T-helper 2 cell (primary cell): ENCODE measurements at places on chromosomes 16 and 17.

DNA sequence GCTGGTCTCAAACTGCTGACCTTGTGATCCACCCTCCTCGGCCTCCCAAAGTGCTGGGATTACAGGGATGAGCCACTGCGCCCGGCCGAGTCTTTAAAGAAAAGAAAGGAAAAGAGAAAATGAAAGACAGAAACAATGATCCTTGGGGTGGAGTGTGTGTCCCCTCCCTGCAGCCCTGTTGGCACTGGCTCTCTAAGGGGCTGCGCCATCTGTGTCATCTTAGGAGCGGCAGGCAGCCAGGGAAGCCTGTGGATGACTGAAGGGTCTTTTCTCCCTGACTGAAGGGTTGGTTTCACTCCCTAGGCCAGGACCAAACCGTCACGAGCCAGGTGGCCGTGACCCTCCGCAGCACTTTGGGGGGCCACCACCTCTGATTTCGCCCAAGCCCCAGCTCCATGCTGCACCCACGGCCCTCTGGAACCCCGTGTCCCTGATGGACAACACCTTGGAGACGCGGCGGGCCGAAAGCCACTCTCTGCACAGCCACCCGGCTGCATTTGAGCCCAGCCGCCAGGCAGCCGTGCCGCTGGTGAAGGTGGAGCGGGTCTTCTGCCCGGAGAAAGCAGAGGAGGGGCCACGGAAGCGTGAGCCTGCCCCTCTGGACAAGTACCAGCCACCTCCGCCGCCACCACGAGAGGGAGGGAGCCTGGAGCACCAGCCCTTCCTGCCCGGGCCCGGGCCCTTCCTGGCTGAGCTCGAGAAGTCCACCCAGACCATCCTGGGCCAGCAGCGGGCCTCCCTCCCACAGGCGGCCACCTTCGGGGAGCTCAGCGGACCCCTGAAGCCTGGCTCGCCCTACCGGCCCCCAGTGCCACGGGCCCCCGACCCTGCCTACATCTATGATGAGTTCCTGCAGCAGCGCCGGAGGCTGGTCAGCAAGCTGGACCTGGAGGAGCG lies 27.7 kb downstream of the GINS2 start:
- no peak for DNase-seq

- peak; percentile 82 for DNase-seq
These were observed 790 bp downstream of the TRADD start for GRCh38 chr16:67158637-67159600.

DNA sequence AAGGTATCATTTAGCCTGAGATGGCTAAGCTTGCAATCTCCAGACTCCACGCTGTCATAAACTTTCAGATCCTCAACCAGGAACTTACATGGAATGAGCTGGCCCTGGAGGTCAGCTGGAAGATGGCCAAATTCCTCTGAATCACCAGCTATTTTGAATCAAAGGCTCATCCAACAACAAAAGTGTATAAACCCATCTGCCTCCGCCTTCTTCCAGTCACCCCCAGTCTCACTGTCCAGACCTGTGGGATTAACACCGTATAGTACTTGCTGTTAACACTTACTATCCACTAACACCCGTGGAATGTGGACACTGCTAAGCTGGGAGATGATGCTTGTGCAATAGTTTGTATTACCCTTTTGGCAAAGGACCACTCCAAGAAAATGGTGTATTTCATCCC lies 1.9 kb upstream of the LCMT1 start:
- no peak for DNase-seq

DNA sequence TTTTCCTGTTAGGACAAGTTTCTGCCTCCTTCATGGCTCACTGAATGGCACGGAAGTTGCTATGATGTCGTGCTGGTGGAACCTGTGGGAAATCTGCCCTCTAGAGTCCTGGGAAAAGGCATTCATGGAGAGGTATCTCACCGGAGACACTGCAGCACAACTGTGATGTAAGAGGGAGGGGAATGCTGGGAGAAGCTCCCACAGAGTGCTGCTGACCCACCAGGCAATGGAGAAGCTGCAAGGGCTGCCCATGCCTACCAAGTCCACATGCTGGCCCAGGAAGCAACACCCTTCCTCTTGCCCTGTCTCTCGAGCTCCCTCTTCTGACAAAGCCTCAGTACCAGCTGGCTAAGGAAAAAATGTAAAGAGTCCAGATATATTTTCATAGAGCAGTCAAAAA lies 45.2 kb upstream of the SLC5A11 start:
- no peak for DNase-seq

DNA sequence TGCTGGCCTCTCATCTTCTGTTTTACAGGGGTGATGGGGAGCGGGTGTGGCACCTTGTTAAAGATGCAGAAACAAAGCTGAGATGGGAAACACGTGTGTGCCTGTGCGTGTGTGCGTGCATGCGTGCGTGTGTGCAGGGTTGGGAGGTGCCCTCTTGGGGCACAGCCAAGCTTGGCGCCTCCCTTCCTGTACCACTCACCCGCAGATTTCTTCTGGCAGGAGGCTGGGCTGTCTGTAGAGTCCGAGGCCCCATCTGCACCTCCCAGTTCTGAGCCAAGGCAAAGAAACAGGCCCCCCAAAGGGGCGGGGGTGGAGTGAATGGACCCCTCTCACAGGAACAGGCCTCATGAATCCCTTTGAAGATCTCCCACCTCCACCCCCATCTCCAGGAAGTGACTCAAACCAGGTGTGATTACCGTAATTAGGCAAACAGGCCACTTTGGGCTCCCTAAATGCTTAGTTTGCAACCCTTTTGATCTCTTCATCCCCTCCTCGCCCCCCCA lies 20.9 kb downstream of the TNS4 start:
- DNase-seq: peak; percentile 66

GRCh38 chr17:15503731-15504130 lies 36.3 kb upstream of the CDRT4 start:
- DNase-seq: no peak

GRCh38 chr16:4610011-4611005 lies 4.4 kb downstream of the UBALD1 start:
- no peak for DNase-seq

GRCh38 chr17:75067856-75068255 lies 19.9 kb upstream of the SLC16A5 start:
- DNase-seq: no peak

- DNase-seq: no peak
These were observed 2.9 kb downstream of the GSDMB start for GRCh38 chr17:39915559-39915958.

DNA sequence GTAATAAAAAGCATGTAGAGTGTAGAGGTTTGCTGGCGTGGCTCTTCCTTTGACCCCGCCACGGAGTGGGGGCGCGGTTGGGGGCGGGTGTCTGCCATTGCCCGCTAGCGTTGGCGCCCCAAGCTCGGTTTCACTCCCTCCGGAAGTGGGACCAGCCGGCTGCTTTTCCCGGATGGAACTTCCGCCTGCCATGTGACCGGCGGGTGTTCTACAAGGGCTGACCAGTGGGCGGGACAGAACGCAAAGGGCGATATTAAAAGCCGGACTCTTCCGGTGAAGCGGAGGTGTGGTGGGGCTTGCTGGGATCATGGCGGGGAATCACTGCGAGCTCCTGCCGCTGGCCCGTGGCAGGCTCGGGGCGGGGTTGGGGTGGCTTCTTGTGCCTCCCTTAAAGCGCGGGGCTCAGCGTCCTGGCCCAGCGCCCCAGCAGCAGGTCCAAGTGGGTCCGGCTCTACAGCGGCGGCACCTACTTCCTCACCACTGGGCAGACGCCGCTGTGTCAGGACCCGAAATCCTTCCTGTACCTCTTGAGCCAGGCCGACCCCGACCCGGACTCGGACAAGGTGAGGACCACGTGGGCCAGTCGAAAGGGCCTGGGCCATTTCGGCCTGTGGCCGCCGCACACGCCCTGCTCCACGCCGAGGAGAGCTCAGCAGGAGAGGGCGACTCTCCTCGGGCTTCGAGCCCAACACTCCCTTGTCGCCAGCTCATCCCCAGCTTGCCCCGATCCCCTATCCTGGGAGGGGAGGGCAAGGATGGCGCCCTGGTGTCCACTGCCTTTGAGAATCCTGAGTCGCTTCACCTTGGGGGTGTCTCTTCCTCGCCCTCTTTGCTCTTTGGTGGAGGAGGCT lies 65.6 kb downstream of the PDPK1 start:
- peak; percentile 55 for DNase-seq
